ENCODE measurements at places on chromosomes 6 and 20.

- DNase-seq, result no peak
Observed at GRCh38 chr6:108127826-108128225, 38.0 kb upstream of the NR2E1 start.

GRCh38 chr6:74557236-74557635 is 648.6 kb downstream of the COL12A1 start:
- DNase-seq, result no peak

- no peak for DNase-seq
Observed at GRCh38 chr6:73743081-73743480, 47.1 kb downstream of the CD109 start.

GRCh38 chr6:119985952-119986736 is 636.6 kb upstream of the MAN1A1 start:
- DNase-seq, result no peak

GRCh38 chr6:49826743-49827406 is 39.5 kb downstream of the CRISP1 start:
- DNase-seq, result no peak

GRCh38 chr6:56604186-56604585 is 38.5 kb downstream of the DST start:
- DNase-seq, result no peak

- no peak for DNase-seq
Observed at GRCh38 chr6:6729971-6730370, 141.5 kb downstream of the LY86 start.

DNA sequence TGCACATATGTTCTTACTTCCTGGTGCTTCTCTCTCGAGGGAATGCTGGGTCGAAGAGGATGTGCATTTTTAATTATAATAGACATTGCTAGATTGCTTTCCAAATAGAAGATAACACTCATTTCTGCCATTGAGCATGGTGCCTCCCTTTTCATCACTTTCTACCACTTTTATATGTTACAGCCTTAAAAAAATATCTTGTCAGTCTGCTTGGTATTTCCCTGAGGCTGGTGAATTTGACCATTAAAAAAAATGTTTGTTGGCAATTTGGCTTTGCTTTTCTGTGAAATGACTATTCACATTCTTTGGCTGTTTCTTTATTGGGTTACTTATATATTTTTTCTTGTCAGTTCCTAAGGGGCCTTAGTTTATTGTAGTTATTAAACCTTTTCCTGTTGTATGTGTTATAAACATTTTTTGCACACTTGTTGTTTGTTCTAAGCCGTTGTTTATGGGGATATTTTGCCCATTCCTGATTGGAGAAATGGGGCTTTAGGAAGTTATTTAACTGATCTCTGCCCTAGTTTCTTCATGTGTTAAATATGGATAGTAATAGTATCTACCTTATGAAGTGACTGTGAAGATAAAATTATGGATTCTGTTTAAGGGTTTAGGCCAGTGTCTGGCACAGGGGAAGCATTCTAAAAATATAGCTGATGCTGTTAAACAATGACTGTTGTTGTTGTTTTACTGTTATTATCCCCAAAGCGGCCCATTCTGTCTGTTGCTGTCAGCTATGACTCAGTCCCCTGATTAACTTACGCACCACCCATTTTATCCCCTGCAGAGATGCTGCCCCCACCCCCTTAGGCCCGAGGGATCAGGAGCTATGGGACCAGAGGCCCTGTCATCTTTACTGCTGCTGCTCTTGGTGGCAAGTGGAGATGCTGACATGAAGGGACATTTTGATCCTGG is 3.8 kb downstream of the DDR1 start:
- DNase-seq, result no peak

- DNase-seq, result no peak
Observed at GRCh38 chr6:5453546-5453945, 192.2 kb downstream of the FARS2 start.
